Neuronal stem cell (in vitro differentiated cells): ENCODE measurements at places on chromosomes 3 and 15.

DNA sequence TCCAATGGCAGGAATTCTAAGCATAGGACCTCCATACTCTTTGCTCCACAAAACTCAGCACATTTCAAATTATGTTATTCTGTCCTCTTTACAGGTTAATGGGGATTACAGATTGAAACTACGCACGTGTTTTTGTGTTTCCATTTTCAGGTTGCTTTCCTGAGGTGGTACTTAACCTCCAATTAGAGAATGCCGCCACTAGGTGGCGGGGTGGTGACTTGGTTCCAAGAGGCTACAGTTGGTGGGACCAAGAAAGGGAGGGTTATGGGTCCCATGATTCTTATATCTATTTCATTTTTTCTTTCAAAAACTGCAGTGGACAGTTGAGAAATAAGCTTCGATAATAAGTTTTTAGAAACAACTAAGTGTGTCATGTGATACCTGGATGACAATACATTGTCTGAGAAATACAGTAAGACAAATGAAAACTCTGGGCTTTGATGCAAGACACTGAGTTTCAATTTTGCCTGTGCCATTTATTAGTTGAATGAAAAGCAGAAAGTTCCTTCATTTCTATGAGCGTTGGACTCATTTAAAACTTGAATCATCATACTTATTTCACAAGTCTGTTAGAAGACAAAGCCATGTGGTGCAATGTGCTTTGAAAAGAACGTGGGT lies 539.0 kb downstream of the FGF12 start:
- no peak overlapping the region for H3K27ac ChIP-seq
- H3K4me3 ChIP-seq, result no peak overlapping the region
- H3K36me3 ChIP-seq, result no peaks in the 10 kb centered on the region
- DNase-seq, result peak; percentile 40
- no peaks in the 10 kb centered on the region for H3K27me3 ChIP-seq

- no peak for DNase-seq
- no peak overlapping the region for H3K4me3 ChIP-seq
- H3K27ac ChIP-seq, result no peak overlapping the region
- peaks cover 7% of the 10 kb centered on the region for H3K4me1 ChIP-seq
- no peaks in the 10 kb centered on the region for H3K36me3 ChIP-seq
Measured at GRCh38 chr3:100090669-100091005, 23.7 kb downstream of the FILIP1L start.

GRCh38 chr3:197353001-197353866 lies 54.8 kb upstream of the DLG1 start:
- no peaks in the 10 kb centered on the region for H3K27me3 ChIP-seq
- DNase-seq, result no peak
- no peak overlapping the region for H3K27ac ChIP-seq
- H3K4me1 ChIP-seq, result peaks cover 20% of the 10 kb centered on the region
- H3K36me3 ChIP-seq, result no peaks in the 10 kb centered on the region
- H3K4me3 ChIP-seq, result no peak overlapping the region

- no peak for DNase-seq
- no peak overlapping the region for H3K4me3 ChIP-seq
- H3K27ac ChIP-seq, result no peak overlapping the region
- no peaks in the 10 kb centered on the region for H3K4me1 ChIP-seq
Measured at GRCh38 chr3:175670557-175670956, 811.4 kb downstream of the NAALADL2 start.

- no peaks in the 10 kb centered on the region for H3K4me1 ChIP-seq
- DNase-seq, result no peak
- H3K36me3 ChIP-seq, result no peaks in the 10 kb centered on the region
- H3K27me3 ChIP-seq, result no peaks in the 10 kb centered on the region
Measured at GRCh38 chr3:43148033-43148432, 42.2 kb upstream of the POMGNT2 start.

DNA sequence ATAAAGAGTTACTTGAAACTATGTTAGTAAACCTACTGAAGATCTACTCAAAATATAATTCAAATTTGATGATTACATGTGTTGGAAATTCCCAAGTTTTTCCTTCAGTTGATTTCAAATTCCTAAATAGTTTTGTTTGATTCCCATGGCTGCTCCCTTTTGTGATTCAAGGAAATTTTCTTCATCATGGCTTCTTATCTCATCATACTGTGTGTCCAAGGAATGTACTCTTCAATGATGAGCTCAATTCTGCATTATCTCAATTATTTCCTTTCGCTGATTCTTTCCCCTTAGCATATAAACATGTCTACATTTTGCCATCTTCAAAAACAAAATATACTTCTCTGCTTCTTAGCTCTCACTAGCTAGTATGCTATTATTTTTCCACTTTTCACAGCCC lies 460.4 kb upstream of the NAALADL2 start:
- no peaks in the 10 kb centered on the region for H3K27me3 ChIP-seq
- no peak overlapping the region for H3K27ac ChIP-seq
- DNase-seq, result no peak

GRCh38 chr3:105747060-105747541 lies 121.7 kb downstream of the CBLB start:
- no peaks in the 10 kb centered on the region for H3K36me3 ChIP-seq
- no peaks in the 10 kb centered on the region for H3K27me3 ChIP-seq
- no peak for DNase-seq
- H3K4me1 ChIP-seq, result peaks cover 3% of the 10 kb centered on the region
- no peak overlapping the region for H3K27ac ChIP-seq

DNA sequence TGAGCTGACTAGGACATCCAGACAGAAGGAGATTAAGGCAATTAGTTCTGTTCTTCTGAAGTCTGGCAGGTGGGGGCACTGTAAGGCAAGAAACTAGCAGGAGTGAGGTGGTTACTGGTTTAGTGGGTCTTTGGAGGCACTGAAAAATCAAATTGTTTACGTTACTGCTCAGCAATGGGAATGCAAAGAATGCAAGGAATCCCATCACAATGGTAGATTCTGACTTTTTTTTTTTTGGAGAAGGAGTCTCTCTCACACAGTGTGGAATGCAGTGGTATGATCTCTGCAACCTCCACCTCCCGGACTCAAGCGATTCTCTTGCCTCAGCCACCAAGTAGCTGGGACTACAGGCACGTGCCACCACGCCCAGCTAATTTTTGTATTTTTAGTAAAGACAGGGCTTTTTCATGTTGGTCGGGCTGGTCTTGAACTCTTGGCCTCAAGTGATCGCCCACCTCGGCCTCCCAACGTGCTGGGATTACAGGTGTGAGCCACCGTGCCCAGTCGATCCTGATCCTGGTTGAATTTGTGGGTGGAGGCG lies 16.4 kb downstream of the FAM107A start:
- DNase-seq, result peak; percentile 88
- H3K4me3 ChIP-seq, result no peak overlapping the region
- no peaks in the 10 kb centered on the region for H3K27me3 ChIP-seq
- no peaks in the 10 kb centered on the region for H3K36me3 ChIP-seq
- peaks cover 14% of the 10 kb centered on the region for H3K4me1 ChIP-seq

DNA sequence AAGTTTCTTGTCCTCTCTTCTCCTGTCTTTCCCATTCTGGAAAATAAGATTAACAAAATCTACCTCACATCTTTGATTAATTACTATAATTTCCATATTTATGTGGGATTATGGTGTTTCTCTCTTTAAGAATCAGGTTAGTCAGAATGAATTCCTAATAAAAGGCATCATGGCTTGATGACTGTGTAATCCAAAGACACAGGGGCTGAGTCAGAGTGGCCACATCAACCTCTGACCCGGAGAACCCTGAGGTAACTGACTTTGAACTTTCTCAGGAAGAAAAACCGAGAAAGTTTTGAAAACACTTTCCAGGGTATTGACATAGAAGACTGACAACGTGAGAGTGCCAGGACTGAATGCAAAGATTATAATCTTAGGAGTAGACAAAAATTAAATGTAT lies 170.3 kb upstream of the MCTP2 start:
- no peak overlapping the region for H3K4me3 ChIP-seq
- H3K27me3 ChIP-seq, result no peaks in the 10 kb centered on the region
- no peak for DNase-seq
- no peak overlapping the region for H3K27ac ChIP-seq
- H3K4me1 ChIP-seq, result peaks cover 7% of the 10 kb centered on the region

DNA sequence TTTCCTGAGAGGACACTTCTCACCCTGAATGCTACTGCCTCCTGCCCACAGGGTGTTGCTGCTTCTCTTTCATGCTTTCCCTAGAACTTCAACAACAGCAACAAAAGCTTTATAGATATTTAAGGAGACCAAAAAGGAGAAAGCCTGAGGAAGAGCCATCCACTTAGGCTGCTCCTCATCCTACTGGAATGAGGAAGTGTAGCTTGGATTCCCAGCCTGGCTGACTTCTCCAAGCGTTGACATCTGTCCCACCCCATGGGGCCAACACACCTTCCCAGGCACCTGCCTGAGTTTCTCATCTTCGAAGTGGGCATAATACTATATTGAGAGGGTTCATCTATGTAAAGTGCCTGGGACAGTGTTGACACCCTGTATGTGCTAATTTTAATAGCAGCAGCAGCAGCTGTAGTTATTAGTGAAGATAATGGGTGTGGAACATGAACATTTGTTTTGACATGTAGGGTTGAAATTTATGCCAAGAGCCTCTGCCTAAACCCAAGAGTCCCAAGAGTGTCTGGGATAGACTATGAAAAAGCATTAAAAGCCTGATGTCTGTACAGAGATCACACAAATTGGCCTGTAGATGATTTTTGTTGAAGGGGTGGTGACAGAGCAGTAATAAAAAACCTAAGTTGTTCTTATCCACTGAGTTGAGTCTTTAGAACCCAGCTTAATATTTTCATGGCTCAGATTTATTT lies 96.5 kb upstream of the PIAS1 start:
- no peak overlapping the region for H3K27ac ChIP-seq
- DNase-seq, result no peak
- peaks cover 14% of the 10 kb centered on the region for H3K4me1 ChIP-seq
- no peaks in the 10 kb centered on the region for H3K36me3 ChIP-seq
- H3K4me3 ChIP-seq, result no peak overlapping the region

DNA sequence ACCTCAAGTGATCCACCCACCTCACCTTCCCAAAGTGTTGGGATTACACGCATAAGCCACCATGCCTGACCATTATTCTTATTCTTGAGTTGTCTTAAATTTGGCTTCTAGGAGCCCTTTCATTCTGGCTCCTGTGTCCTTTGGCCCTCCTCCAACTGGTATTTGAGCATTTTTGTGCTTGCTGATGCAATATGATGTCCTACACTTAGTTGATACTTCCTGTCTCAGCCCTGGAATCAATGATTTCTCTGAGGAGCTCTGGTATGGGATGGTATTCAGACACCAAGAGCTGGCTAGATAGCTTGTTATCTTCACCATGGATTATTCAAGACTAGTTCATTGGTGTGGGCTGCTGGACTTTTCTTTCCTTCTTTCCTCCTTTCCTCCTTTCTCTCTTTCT lies 25.4 kb downstream of the ZNF621 start:
- H3K36me3 ChIP-seq, result no peaks in the 10 kb centered on the region
- no peak overlapping the region for H3K4me3 ChIP-seq
- DNase-seq, result no peak
- H3K27me3 ChIP-seq, result no peaks in the 10 kb centered on the region

GRCh38 chr15:39345176-39345575 lies 235.7 kb upstream of the THBS1 start:
- no peak overlapping the region for H3K27ac ChIP-seq
- no peaks in the 10 kb centered on the region for H3K27me3 ChIP-seq
- DNase-seq, result peak; percentile 11
- no peak overlapping the region for H3K4me3 ChIP-seq
- peaks cover 2% of the 10 kb centered on the region for H3K4me1 ChIP-seq

DNA sequence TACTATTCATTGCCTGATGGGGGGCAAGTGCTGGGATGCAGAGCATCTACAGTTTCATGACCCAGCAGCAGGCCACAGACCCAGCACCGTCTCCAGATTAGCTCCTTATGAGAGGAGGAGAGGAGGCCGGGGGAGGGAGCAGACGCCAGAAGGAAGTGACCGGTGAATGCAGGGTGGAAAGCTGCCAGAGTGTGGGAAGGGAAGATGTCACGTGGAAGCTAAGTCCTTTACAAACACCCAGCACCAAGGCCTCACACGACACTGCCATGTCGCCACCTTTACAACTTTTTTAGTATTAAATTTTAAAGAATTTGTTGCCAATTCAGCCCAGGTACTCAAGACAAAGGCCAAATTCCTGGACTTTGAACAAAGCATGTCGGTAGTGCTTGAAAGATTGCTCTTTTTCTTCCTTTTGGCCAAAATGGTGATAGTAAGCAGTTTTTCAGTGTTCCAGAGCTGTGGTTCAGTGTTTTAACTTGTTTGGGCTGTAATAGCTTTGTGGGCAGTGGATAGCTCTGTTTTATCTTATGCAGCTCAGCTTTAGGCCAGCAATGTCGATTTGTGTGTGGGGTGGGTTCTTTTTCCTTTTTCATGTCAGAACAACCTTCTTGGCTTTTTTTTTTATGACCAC lies 58.2 kb downstream of the ZBTB38 start:
- no peak overlapping the region for H3K4me3 ChIP-seq
- H3K27me3 ChIP-seq, result no peaks in the 10 kb centered on the region
- H3K4me1 ChIP-seq, result peaks cover 5% of the 10 kb centered on the region
- no peak overlapping the region for H3K27ac ChIP-seq

DNA sequence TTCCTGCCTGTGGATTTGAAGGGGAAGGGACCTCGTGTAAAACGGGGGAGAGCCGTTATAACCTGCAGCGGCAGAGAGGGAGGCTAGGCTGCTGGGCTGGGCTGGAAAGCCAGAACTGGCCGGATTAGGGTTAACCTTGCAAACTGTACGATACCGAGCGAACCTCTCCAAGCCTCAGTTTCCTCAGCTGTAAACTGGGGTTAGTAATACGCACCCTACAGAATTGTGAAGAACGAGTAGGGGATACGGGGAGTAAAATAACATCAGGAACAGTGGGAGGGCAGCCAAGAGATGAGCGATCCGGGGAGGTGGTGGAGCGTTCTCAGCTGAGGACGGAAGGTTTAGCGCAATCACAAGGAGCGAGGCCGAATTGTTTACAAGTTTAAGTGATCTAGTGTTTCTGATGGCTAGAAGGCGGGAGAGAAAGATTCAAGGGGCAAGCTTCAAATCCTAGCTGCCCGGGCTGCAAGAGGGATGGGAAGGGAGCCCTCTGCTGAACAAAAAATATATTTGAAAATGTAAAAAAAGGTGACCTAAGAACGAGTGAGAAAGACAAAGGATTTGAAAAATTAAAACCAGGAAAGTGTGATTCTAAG lies 768 bp upstream of the SEMA5B start:
- peaks cover 28% of the 10 kb centered on the region for H3K4me1 ChIP-seq
- peak; percentile 44 for DNase-seq
- peak overlapping the region; percentile 14 for H3K27ac ChIP-seq
- no peaks in the 10 kb centered on the region for H3K27me3 ChIP-seq

DNA sequence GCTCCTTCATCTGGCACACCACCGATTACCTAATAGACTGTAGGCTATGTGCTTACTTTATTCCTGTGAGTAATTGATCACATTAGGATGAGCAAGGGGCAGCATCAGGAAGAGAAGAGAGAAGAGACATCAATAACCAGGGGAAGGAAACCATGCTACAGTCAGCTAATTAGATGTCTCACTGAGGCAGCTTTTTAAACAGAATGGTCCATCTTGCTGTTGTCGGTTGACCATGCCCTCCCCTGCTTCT lies 278.4 kb downstream of the RPLP1 start:
- no peak overlapping the region for H3K27ac ChIP-seq
- H3K27me3 ChIP-seq, result peaks cover under 1% of the 10 kb centered on the region
- peaks cover 7% of the 10 kb centered on the region for H3K4me1 ChIP-seq
- no peaks in the 10 kb centered on the region for H3K36me3 ChIP-seq
- H3K4me3 ChIP-seq, result no peak overlapping the region

- H3K4me3 ChIP-seq, result no peak overlapping the region
- H3K36me3 ChIP-seq, result no peaks in the 10 kb centered on the region
- H3K27me3 ChIP-seq, result no peaks in the 10 kb centered on the region
- DNase-seq, result no peak
- H3K27ac ChIP-seq, result no peak overlapping the region
Measured at GRCh38 chr3:74456166-74456565, 158.3 kb downstream of the CNTN3 start.

- H3K4me1 ChIP-seq, result peaks cover 20% of the 10 kb centered on the region
- H3K4me3 ChIP-seq, result no peak overlapping the region
- no peaks in the 10 kb centered on the region for H3K36me3 ChIP-seq
- H3K27me3 ChIP-seq, result no peaks in the 10 kb centered on the region
Measured at GRCh38 chr15:96595951-96596350, 265.5 kb downstream of the NR2F2 start.
